ENCODE measurements at places on chromosomes 11 and 22. TPM values are rescaled to one million over a fixed set of nuclear protein-coding genes. Genes with fewer than 3 reads are reported as not detected.

DNA sequence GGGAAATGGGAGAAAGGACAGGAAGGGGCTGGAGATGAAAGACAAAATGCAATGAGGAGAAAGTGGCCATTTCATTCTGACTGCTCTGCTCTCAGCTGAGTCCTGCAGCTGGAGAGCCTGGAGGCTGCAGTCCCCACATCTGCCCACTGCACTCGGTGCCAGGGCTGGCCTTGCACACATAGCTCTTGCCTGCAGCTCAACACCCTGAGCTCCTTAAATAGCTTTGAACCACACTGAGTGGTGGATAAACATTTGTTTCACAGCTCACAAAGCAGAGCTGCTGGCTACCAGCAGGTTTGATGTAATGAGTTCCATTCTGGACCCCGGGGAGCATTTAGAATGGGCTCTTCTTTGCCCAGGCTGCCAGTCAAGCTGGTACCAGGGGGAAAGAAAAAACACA, 426.1 kb upstream of the CADM1 start:
- H3K27me3 ChIP-seq = peaks cover 3% of the 10 kb centered on the region
- no peak overlapping the region for H3K27ac ChIP-seq
- peaks cover 20% of the 10 kb centered on the region for H3K4me1 ChIP-seq

GRCh38 chr11:110242746-110243145, 53.7 kb downstream of the RDX start:
- no peaks in the 10 kb centered on the region for H3K27me3 ChIP-seq
- no peak overlapping the region for H3K4me3 ChIP-seq

- peak overlapping the region; percentile 69 for H3K4me3 ChIP-seq
- DNase-seq = peak; percentile 92
- peaks cover 29% of the 10 kb centered on the region for H3K4me1 ChIP-seq
These were observed 1.9 kb downstream of the CHRM4 start for GRCh38 chr11:46389450-46390330.

GRCh38 chr11:93116641-93117441, 81.0 kb downstream of the SLC36A4 start:
- peak overlapping the region; percentile 92 for H3K27ac ChIP-seq
- H3K4me1 ChIP-seq = peaks cover 63% of the 10 kb centered on the region
- no peaks in the 10 kb centered on the region for H3K36me3 ChIP-seq

- H3K36me3 ChIP-seq = no peaks in the 10 kb centered on the region
- H3K4me1 ChIP-seq = peaks cover 40% of the 10 kb centered on the region
- no peak overlapping the region for H3K4me3 ChIP-seq
- no peaks in the 10 kb centered on the region for H3K27me3 ChIP-seq
These were observed 42.2 kb downstream of the BUD13 start for GRCh38 chr11:116730601-116731000.

DNA sequence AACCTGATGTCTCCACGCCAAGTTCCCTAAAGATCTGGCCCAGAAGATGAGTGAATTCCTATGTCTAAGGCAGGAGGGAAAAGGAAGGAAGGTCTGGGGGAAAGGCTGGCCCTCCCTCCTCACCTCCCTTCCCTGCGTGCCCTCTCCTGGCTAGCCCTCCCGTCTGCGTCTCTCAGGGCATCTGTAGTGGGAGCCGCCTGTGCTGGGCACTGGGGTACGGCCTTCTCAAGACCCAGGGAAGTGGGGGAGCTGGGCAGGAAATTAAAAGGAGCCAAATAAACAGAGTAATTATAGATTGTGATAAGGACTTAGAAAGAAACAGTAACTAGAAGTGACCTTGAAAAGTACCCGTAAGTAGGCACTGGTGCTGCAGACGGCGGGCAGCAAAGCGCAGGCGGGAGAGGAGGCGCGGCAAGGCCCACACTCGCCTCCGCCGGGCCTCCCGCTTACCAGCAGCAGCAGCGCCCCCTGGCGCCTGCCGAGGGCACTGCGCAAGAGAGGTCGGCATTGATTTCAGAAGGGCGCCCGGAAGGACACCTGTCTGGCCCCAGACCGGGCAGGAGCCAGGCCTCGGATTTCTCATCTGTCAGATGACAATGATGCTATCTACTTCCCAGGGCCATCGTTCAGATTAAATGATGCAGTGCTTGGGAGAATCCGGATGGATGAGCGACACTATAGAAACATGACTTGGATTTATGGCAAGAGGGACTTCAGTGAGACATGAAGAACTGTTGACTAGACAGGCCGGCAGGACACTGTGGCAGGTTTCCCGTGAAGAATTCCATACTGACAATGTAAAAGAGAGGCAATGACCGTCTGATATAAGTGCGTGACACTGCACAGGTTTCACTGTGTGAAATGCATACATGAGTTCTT, 7.3 kb downstream of the KCNJ1 start:
- no peak overlapping the region for H3K27ac ChIP-seq
- peaks cover 23% of the 10 kb centered on the region for H3K4me1 ChIP-seq
- DNase-seq = peak; percentile 88
- no peak overlapping the region for H3K4me3 ChIP-seq

DNA sequence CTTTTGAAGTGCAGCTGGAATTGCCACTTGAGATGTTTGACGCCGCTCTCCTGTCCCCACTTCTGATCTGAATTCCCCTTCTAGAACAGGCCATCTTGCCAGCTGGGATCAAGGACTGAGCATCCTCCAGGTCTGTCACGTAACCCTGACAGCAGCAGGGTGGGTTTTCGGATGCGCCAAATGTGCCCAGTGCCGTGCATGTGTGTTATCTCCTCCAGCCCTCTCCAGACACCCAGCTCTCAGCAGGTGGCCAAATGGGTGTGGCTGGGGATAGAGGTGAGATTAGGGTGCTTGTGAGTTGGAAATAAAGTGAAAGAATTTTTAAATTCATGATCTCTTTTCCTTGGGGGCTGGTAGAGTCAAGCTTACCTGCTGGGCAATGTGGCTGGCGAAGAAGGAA, 3.3 kb downstream of the OSBP2 start:
- no peaks in the 10 kb centered on the region for H3K36me3 ChIP-seq
- H3K27me3 ChIP-seq = peaks cover 27% of the 10 kb centered on the region
- no peak overlapping the region for H3K27ac ChIP-seq
- H3K4me1 ChIP-seq = peaks cover 12% of the 10 kb centered on the region

DNA sequence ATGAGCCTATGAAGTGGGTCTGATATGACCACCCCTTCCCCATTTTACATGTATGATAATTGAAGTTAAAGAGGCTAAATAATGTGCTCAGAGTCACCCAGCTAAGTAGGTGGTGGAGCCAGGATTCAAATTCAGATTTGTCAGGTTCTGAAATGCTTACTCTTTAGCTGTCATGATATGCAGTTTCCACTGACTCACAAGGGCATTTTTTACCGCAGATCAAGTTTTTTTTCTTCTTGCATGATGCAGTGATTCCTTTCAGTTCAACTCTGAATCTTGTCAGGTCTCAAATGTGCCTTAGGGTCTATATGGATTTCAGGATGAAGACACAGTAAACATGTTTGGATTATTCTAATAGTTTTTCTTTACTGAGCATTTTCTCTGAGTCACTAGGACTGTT, 12.6 kb upstream of the TRIM44 start:
- peaks cover 13% of the 10 kb centered on the region for H3K4me1 ChIP-seq
- no peak overlapping the region for H3K4me3 ChIP-seq
- H3K36me3 ChIP-seq = no peaks in the 10 kb centered on the region
- no peak overlapping the region for H3K27ac ChIP-seq
- DNase-seq = no peak

GRCh38 chr11:16777613-16777975, 39.1 kb downstream of the C11orf58 start:
- H3K4me1 ChIP-seq = peaks cover 39% of the 10 kb centered on the region
- H3K27me3 ChIP-seq = no peaks in the 10 kb centered on the region
- no peak overlapping the region for H3K4me3 ChIP-seq
- no peak for DNase-seq
- H3K36me3 ChIP-seq = no peaks in the 10 kb centered on the region

LYVE1 gene
- 0.32 TPM for total RNA-seq

DNA sequence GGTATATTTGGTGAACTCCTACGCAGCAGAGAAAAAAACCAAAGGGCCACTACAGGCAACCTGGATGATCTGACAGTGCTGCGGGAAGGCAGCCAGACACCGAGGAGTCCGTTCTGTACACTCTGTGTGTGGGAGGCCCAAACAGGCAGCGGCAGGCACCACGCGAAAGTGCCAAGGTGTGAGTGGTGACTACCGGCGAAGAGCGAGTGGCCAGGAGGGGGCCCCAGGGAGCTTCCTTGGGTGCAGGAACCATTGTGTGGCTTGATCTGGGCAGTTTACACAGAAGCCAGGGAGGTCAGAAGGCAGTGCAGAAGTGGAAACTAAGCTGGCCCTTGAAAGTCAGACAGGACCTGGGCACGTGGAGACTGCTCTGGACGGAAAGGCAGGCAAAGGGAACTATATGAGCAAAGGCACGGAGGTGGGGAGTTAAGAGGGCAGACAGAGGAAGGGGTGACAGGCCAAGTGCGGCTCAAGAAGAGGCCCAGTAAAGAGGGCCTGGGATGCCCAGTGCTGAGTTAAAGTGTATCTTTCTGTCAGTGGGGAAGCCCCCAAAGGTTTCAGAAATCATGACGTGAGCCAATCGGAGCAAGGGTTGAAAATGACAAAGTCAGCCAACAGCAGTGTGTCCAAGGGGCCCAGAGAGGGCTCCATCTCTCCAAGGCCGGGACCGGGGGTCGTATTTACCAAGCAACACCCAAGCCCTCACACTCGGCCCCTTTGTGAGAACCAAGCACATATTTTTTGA, 10.6 kb downstream of the TMEM184B start:
- H3K27ac ChIP-seq = peak overlapping the region; percentile 95
- H3K4me3 ChIP-seq = no peak overlapping the region
- no peaks in the 10 kb centered on the region for H3K27me3 ChIP-seq
- peaks cover 56% of the 10 kb centered on the region for H3K4me1 ChIP-seq

CDC42BPG gene
- 21.6 TPM for total RNA-seq

SMC1B gene
- total RNA-seq = 0.11 TPM

CASTOR1 gene
- 18.6 TPM for total RNA-seq

DNA sequence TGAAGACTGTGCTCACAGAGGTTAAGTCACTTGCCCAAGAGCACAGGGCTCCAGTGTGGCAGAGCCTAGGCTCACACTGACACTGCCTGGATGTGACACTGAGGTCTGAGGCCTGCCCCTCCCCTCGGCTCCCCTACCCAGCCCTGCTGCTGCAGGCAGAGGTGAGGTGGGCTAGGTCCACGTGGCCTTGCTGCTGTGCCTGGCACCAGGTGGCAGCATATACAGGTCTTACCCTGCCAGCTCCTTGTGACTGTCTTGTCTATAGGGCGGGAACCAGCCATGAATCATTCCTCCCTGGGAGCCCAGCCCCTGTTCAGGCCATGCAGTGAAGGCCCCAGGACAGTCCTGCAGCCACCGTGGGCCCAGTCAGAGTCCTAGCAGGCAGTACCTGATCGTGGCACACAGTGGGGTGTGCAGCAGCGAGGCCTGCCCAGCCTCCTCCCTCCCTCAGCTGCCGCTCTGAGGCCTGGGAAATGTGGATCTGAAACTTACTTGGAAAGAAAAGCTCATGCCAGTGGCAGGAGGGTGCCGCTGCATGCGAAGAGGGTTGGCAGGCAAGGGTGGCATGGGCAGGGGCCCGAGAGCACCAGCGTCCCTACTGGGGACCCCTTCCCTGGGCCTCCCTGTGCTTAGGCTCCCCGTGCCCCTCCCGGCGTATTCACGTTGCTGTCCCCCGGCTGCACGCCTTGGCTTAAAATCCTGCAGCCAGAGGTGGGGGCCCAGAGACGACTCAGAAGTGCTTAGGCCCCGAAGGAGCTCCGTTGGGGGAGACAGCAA, 1.2 kb upstream of the CERK start:
- peaks cover 27% of the 10 kb centered on the region for H3K4me1 ChIP-seq
- peak overlapping the region; percentile 65 for H3K4me3 ChIP-seq
- H3K27ac ChIP-seq = no peak overlapping the region
- no peak for DNase-seq
- H3K36me3 ChIP-seq = no peaks in the 10 kb centered on the region
- H3K27me3 ChIP-seq = no peaks in the 10 kb centered on the region

- no peaks in the 10 kb centered on the region for H3K36me3 ChIP-seq
- no peak overlapping the region for H3K27ac ChIP-seq
- H3K27me3 ChIP-seq = no peaks in the 10 kb centered on the region
- DNase-seq = no peak
- no peak overlapping the region for H3K4me3 ChIP-seq
These were observed 19.1 kb upstream of the ROBO3 start for GRCh38 chr11:124846070-124846673.

HBB gene
- not detected for total RNA-seq

DNA sequence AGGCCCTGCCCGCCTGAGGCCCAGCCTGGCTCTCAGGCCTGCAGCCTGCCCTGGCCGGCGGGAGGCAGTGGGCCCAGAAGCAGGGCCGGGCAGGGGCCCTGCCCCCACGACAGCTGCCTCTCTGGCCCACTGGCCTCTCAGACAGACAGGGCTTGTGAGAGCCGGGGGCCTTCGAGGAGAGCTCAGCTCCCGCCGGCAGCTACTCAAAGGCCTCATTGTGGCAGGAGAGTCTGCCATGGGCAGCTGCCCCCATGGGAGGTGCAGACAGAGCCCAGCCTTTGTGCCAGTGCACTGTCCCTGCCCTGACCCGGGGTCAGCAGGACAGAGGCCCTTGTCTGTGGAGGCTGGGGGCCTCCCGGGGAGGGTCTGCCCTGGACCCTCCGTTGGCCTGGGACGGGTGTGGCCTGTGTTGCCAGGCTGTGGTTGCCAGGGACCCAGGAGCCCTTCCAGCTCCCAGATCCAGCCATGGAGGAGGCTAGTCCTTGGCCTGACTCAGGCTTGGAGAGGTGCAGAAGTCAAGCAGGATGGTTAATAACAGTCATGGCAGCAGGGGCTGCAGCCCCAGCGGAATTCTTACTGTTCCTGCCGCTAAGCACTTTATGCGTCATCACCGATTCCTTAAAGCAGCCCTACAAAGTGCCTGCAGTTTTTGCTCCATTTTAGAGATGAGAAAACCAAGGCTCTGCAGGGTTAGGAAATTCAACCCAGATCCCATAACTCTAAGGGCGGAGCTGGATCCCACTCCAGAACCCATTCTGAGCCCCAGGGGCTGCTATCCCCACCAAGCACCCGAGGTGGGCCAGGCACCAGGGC, 12.5 kb downstream of the FLRT1 start:
- peaks cover 86% of the 10 kb centered on the region for H3K27me3 ChIP-seq
- H3K4me3 ChIP-seq = no peak overlapping the region
- peaks cover 7% of the 10 kb centered on the region for H3K4me1 ChIP-seq
- H3K36me3 ChIP-seq = no peaks in the 10 kb centered on the region

DNA sequence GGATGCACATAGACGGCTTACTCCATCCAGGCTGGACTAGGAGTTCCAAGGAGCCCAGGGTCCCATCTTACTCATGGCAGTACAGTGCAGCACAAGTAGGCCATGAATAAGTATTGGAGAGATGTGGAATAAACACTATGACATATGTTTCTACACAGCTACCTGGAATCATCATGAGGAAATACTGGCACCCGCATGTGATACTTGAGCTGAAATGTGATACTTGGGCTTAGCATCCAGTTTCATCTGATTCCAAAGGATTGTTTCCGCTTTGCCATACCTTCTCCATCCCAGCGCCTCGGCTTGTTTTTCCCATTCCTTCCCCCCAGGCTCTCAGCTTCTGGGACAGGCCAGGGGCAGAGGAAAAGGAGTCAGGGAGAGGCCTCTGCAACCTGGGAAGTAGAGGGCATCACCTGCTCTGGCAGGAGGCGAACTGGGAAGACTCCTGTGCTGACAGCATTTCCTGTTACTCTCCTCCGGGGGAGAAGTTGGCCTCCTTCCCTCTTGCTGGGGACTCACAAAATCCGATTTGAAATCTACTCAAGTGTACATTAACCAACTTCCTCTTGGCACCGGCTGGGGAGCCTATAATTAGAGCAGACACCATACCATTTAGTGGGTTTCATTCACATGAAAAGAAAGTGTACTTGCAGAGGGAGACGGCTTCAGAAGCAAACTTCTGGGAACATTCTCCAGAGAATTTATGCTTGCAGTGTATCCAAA, 187.8 kb downstream of the MIAT start:
- no peak overlapping the region for H3K27ac ChIP-seq
- H3K27me3 ChIP-seq = no peaks in the 10 kb centered on the region
- no peak for DNase-seq

Measured in WTC11 (cell line).